ENCODE measurements at places on chromosomes 12 and 14.

DNA sequence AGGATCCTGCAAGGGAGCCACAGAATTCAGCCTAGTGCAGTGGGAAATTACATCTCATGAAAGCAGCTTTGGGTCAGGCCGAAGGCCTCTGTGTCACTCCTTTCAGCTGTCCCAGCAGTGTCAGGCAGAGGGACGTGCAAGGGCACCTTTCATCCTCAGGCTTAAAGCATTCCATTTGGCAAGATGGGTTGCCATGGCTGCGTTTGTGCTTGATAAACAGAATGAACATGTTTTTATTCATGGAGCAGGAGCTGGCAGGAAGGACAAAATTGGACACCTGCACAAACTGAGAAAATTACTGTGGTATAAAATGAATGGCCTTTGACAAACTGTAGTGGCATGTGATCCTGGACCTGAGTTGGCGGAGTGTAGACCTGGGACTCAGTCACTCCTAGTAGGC, 29.4 kb downstream of the ACAD10 start:
- DNase-seq = no peak

- no peak for DNase-seq
These were observed 61.1 kb downstream of the PITPNM2 start for GRCh38 chr12:123089631-123090353.

- no peak for DNase-seq
These were observed 94.1 kb downstream of the LGMN start for GRCh38 chr14:92654239-92654901.

GRCh38 chr12:92503029-92503931, 199.5 kb upstream of the PLEKHG7 start:
- peak; percentile 28 for DNase-seq

DNA sequence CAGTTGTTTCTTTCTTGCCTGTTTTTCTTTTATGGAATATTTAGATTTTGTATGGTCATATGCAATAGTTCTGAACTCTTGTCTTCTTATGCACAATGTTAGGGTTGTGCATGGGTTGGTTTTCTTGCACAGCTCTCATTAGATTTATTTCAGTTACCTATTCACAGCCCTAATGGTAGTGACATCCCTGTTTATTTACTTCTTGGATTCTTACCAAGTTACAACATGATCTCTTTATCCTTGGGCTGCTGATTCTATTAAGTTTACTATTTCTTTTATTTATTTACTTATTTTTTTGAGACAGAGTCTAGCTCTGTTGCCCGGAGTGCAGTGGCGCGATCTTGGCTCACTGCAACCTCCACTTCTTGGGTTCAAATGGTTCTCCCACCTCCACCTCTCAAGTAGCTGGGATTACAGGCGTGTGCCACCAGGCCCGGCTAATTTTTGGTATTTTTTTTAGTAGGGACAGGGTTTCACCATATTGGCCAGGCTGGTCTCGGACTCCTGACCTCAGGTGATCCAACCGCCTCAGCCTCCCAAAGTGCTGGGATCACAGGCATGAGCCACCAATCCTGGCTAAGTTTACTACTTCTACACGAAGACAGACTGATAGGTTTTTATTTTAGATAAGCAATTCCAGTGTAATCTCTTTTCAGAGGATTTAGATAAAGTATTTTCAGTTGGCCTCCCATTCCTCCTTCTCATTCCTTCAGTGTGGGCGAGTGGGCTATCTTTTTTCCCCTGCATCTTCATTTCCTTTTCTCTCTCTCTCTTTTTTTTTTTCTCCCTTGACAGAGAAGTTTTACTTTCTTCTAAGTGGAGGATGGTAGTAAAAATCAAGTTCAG, 395.1 kb upstream of the RGS6 start:
- no peak for DNase-seq

GRCh38 chr12:75784591-75784990, 247.0 kb downstream of the PHLDA1 start:
- no peak for DNase-seq

DNA sequence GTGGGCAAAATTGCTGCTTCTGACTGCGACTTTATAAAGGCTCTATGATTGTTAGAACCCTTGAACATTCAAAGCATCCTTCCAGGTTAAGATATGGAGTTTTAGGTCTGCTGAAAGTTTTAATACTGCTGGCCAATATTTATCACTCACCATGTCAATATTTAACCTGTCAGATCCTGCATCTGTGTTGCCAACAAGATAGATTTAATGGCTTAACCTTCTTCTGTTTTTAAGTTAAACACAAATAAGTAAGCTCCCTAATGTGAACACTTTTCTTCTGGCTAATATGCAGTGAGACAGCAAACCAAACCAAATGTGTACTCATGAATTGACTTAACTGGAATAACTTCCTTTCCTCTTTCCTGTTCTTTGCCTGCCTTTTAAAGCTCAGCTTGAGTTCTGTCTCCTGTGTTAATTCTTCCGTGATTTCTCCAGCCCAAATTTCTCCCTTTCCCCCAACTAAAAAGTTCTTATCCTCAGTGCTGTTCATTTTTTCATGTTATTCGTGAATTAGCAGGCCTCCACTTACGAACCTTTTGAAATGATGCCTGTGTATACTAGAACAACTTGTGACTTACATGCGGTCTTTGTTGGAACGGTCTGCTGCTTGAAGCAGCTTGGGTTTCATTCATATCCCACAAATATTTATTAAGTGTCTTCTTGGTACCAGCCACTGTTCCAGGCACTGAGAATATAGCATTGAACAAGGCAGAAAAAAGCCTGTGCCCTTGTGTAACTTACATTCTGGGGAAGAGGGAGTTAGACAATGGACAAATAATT, 9.1 kb downstream of the FBXW8 start:
- no peak for DNase-seq

DNA sequence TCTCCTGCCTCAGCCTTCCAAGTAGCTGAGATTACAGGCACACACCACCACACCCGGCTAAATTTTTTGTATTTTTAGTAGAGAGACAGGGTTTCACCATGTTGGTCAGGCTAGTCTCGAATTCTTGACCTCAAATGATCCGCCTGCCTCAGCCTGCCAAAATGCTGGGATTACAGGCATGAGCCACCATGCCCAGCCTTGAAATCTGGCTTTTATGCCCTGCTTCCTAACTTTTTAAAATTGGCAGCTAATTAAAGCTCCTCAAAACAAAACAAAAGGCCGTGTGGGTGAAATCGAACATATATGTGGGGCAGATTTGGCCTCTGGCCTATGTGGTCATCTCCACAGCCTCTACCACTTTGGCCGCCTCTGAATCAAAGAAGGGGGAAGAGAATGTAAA, 37.9 kb downstream of the KCTD10 start:
- DNase-seq = no peak

- DNase-seq = no peak
These were observed 2.6 kb downstream of the GPR162 start for GRCh38 chr12:6824085-6824775.

GRCh38 chr12:117344716-117345115, 16.7 kb downstream of the NOS1 start:
- no peak for DNase-seq

- DNase-seq = no peak
These were observed 58.7 kb upstream of the STK38L start for GRCh38 chr12:27185234-27186021.

- no peak for DNase-seq
These were observed 93.8 kb downstream of the TRAFD1 start for GRCh38 chr12:112219195-112219594.

- no peak for DNase-seq
These were observed 2.8 kb upstream of the DHH start for GRCh38 chr12:49097381-49097780.

DNA sequence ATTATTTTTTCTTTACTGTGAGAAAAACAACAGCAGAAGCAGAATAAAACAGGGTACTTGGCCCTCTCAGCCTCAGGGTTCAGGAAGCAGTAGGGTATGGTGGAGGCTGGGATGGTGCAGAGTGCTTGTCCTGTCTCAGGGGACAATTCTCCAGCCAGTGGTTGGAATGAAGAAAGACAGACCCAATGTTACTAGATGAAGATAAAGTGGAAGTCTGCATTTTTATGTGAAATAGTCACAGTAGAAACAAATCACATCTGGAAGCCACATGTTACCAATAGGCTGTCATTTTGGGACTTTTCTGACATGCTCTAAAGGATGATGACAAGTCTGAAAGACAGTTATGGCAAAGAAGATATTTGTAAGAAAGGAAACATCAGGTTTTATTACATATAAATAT, 32.3 kb downstream of the PROX2 start:
- no peak for DNase-seq

GRCh38 chr14:77903221-77903620, 103.3 kb downstream of the ADCK1 start:
- DNase-seq = no peak

GRCh38 chr14:101247842-101248725, 313.2 kb upstream of the DIO3 start:
- no peak for DNase-seq

DNA sequence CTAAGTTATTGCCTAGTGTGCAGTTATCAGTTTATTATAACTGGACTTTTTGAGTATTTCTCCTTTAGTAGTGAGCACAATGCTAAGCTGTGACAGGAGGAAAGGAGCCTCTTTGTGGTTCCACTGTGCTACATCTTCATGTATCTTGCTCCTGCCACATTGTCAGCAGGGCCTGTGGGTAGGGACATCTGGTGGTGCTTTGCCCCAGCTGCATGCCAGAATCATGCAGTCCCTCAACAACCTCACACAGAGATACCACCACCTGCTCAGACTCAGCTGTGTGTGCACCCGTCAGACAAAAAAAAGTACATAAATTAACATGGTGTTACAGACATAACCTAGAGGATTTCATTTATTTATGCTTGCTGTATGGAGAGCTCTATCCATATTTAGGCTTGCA, 51.1 kb downstream of the MIS18BP1 start:
- no peak for DNase-seq

DNA sequence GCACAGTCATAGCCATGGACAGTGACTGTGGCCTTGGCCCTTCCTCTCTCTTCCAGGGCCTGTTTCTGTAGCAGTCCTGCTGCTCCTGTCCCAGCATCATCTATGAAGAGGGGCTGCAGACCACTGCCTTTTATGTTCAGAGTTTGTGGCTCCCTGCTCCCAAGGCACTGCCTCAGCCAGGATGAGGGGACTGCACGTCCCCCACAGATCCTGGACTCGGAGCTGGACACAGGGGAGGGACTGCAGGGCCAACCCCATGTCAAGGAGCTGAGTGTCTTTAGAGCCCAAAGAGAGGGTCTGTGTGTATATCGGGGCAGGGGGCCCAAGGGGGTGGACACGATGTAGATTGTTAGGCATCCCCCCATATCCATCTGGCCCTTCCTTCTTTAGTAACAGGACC, 60.6 kb upstream of the DIO3 start:
- DNase-seq = no peak

GRCh38 chr12:86006727-86007126, 132.6 kb downstream of the NTS start:
- no peak for DNase-seq

GRCh38 chr14:70782361-70782760, 27.0 kb downstream of the MAP3K9 start:
- no peak for DNase-seq

- no peak for DNase-seq
These were observed 4.7 kb upstream of the CCER1 start for GRCh38 chr12:90959538-90960139.

DNA sequence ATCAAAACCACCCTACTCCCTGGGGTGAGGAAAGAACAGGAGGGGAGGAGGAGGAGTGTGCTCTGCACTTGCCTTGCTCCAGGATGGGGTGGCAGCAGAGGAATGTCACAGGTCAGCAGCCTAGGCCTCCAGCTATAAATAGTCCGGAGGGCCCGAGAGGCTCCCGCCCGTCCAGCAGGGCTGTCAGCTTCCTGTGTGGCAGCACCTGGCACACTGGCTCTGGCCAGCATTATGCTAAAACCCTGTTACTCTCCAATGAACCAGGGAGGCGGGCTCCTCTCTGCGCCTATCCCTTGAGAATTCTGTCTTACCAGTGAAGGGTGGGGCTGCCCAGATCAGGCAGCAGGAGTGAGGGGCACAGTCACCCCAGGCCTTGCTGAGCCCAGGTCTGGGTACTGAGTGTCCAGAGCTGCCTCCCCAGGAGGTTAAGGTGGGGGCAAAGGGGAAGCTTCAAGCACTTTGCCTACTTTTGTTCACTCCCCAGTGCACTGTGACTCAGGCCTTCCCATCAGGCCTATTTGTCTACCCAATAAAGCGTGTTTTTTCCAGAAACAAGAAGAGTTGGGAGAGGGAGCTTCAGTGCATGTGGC, 1.2 kb upstream of the COX14 start:
- no peak for DNase-seq

DNA sequence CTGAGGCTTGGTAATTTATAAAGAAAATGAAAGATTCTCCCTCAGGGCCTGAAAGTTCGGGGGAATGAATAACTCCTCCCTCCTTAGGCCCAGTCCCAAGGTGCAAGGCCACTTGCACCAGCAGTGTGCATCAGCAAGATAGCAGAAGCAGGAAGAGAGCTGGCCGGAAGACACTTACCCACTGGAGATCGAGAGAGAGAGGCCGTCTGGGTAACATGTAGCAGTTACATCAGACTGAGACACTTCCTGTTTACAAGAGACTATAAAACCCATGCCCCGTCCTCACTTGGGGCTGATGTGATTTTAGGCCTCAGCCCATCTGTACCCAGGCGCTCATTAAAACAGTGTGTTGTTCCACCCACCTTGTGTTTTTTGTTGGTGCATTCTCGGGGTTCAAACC, 85.2 kb downstream of the TMTC3 start:
- no peak for DNase-seq

- DNase-seq = no peak
These were observed 29.3 kb upstream of the DAAM1 start for GRCh38 chr14:59159169-59159568.

- no peak for DNase-seq
These were observed 110.6 kb downstream of the PRMT8 start for GRCh38 chr12:3601461-3602150.

- no peak for DNase-seq
These were observed 501 bp downstream of the C1R start for GRCh38 chr12:7091660-7092228.

- DNase-seq = no peak
These were observed 116.0 kb downstream of the METTL25 start for GRCh38 chr12:82474181-82474797.

DNA sequence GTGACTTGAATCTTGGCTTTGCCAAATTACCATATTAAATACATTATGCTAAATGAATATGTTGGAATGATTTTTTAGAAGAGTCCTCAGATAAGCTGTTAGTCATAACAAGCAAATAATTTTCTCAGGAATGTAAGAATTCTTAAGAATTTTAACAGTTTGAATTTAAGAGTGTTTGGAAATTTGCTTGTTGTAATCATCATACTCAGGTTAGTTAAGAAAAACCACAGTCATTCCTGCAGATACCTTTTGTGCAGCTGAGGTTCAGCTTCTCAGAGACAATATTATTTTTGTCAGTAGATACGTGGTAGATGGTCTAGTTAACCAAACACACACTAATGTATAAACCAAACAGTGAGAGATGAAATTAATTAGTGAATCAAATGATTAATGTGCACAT, 8.9 kb downstream of the WNK1 start:
- no peak for DNase-seq

DNA sequence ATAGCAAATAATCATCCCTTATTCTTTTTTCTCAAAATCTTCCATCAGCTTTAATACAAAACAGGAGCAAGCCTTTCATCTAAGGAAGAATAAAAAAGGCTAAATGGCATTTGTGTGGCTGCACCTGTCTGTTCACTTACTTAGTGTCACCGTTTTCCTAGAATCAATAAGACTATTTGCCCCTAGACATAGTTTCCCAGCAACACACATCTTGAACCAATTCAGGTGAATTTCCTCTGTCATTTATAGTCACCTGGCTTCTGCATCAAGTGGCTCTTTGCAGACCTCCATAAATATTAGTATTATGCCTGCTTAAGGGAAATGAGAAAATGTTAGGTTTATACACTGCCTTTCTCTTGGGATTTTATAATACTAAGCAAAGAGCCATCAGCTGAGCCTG, 17.4 kb upstream of the GCH1 start:
- no peak for DNase-seq
